Left lung (tissue), 14 donors: ENCODE measurements at places on chromosomes 11 and 22. TPM values are rescaled to one million over a fixed set of nuclear protein-coding genes. Genes with fewer than 3 reads are reported as not detected.

DNA sequence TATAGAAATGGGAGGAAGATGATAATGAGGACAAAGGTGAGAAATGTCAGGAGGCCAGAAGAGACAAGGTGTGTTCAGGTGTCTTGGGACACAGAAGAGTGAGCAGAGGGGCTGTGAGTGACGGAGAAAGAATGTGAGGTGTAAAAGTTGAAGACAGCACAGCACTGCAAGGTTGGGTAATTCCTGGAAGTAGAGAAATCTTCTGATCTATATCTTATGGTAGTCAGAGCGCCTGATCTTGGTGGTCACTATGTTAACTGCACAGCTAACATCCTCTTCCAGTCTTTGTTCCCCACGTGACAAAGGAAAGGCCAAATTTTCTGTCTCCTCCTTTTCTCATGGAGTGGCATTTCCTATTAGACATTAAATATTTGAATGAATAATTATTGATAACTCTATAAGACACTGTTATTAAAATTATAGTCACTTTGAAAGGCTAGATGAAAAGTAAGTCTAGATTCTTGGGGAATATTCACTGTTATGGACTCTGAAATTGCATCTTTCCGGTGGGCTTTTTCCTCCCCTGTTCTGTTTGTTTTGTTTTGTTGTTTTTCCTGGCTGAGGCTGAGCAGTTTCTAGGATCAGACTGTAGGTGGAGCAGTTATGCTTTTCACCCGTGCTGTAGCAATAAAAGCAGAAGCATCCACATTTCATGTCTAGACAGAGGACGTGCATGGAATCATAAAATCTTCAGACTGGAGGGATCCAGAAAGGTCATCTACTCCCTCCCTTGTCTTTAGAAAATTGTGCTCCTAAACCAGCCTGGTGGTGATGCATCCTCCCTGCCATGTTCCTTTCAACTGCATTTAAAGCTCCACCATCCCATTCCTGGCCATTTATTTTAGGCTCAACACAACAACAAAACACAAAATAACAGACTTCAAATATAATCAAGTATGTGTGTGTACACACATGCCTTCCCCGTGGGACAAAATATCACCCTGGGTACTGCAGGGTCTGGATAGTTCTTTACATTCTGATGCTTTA is 26.6 kb downstream of the SC5D start:
- DNase-seq: no peak

DNA sequence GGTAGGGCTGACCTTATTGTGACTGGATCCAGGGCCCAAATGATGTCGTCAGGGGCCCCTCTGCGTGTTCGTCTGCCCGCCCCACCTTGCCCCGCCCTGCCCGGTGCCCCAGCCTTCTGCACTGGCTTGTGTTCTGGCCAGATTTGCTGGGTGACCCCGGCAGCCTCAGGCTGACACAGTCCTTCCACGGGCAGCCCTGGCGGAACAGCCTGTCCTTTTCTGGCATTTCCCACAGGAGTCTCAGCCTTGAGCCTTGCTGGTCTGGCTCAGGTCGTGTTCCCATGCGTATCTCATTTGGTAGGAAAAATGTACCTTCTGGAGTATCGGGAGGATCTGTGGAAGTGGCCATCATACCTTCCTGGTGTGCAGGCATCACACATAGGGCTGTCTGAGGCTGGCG is 31.0 kb downstream of the IGHMBP2 start:
- no peak for DNase-seq

- DNase-seq: no peak
These were observed 25.7 kb downstream of the CEP57 start for GRCh38 chr11:95816037-95816436.

DNA sequence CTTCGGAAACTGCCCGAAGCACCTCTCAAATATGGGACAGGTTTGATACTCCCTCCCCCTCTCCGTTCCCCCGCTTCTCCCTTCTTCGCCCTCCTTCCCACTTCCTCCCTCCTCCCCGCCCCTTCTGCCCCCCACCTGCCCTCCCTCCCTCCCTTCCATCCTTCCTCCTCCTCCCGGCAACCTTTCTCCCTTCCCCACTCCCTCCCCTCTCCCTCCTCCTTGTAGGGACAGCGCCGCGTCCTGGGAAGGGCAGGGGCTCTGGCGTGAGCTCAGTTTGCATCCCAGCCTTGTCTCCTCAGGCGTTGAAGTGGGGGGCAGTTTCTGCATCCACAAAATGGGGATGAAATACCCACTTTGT is 6.1 kb upstream of the NFAM1 start:
- DNase-seq: no peak

The ABTB2 gene
- polyA plus RNA-seq: 4.7 TPM

The OR5P2 gene
- not detected for polyA plus RNA-seq

The APOL6 gene
- 10.2 TPM for polyA plus RNA-seq
